ENCODE measurements at places on chromosomes 6 and 20. TPM values are rescaled to one million over a fixed set of nuclear protein-coding genes. Genes with fewer than 3 reads are reported as not detected.
A peak's percentile ranks its signal among the peaks of the same experiment; 100 is the strongest.

GRCh38 chr6:30720738-30721197 is 616 bp downstream of the TUBB start:
- peak; percentile 87 for DNase-seq

DNA sequence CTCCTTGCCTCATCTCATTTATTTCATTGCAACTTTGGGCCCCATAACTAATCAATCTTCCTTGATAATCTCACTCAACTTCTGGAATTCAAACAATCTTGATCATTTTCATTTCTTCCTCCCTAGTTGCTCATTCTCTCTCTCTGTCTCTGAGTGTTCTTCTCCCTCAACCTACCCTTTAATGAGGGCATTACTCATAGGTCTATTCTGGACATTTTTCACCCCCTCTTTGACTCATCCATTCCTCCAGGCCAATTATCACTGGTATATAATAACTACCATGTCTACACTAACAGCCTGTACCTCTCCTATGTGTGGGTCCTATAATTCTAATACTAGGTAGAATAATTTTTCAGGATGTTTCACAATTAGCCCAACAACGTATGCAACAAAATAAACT is 78.8 kb downstream of the COL21A1 start:
- DNase-seq = no peak

- DNase-seq = no peak
Measured at GRCh38 chr6:2719093-2719455, 31.6 kb downstream of the MYLK4 start.

- DNase-seq = peak; percentile 16
Measured at GRCh38 chr20:25285091-25285647, 37.3 kb downstream of the PYGB start.

- no peak for DNase-seq
Measured at GRCh38 chr20:23296841-23297701, 53.5 kb upstream of the NXT1 start.

DNA sequence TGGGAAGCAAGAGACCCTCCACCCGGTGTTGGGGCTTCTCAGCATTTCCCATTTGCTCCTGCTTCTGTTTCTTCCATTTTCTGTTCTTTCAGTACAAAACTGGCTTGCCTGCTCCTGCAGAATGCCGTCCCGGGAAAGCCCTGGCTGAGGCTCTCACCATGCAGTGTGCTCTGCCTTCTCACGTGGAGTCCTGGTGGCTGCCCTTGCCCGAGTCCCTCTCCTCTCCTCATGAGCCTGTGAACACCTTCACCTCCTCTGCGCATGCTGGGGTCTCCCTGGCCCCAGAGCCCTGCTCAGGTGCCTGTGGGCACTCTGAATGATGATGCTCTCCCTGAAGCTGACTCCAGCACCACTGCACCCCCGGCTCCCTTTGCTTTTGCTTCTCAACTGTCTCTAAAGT is 752.0 kb downstream of the QKI start:
- no peak for DNase-seq

- DNase-seq = no peak
Measured at GRCh38 chr20:18702736-18703135, 110.8 kb upstream of the SCP2D1 start.

DNA sequence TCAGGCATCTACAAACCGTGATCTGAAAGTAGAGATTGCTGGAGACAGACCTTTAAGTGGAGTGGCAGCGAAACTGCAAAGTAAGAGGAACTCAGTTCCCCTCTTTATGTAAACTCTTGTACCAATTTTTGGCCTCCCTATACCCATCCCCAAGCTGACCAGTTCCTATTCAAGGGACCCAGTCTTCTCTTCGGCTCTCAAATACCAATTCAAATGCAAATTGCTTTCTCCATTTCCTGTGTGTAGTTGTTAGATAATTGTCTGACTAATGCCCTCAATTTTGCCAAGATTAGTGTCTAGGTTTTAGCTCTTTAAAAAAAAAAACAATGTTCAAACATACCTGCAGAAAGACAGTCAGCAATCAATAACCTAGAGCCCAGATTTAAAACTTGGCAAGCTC is 150.9 kb downstream of the EYA4 start:
- no peak for DNase-seq

- no peak for DNase-seq
Measured at GRCh38 chr6:150517175-150517574, 82.5 kb upstream of the PLEKHG1 start.

GRCh38 chr20:34368547-34368946 is 5.5 kb downstream of the ITCH start:
- no peak for DNase-seq

PRL gene
- total RNA-seq = not detected

DNA sequence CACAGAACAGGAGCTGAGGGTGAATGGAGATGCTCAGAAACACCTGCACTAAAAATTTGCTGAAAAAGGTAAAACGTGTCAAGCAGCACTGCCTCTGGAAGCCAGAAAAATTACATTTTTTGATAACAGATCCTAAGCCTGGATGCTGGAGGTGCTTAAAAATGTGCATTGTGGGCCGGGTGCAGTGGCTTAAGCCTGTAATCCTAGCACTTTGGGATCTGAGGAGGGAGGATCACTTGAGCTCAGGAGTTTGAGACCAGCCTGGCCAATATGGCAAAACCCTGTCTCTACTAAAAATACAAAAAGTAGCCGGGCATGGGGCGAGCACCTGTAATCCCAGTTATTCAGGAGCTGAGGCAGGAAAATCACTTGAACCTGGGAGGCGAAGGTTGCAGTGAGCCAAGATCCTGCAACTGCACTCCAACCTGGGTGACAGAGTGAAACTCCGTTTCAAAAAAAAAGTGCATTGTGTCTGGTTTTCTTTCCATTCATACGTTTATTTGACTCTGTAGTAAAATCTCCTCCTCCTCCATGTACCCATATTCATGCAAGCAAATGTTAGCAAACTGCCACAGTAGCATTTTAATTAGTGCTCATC is 587 bp upstream of the BTN3A1 start:
- DNase-seq = no peak

FNDC11 gene
- total RNA-seq = not detected

GRCh38 chr6:56624046-56624727 is 18.5 kb downstream of the DST start:
- no peak for DNase-seq

HLA-DQA2 gene
- total RNA-seq = not detected

- DNase-seq = no peak
Measured at GRCh38 chr6:154432533-154433476, 76.2 kb upstream of the IPCEF1 start.

DNA sequence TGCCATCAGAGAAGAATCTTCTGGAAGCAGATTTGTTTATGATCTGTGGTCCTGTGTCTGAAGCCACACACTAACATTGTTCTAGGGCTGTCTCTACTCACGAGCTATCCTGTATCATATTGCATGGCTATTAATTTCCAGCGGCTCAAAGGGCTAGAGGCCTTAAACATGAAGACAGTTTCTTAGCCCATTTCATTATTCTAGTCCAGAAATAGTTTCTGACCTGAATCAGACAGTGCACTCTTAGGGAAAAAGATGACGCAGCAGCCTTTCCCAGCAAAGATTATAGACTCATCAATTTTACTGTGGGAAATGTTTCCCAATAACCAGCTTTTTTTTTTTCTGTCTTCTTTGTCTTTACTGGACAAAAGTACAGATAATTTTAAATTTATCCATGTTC is 105.3 kb upstream of the SUPT3H start:
- no peak for DNase-seq

- no peak for DNase-seq
Measured at GRCh38 chr6:51300510-51300909, 481.8 kb downstream of the TFAP2B start.

DNA sequence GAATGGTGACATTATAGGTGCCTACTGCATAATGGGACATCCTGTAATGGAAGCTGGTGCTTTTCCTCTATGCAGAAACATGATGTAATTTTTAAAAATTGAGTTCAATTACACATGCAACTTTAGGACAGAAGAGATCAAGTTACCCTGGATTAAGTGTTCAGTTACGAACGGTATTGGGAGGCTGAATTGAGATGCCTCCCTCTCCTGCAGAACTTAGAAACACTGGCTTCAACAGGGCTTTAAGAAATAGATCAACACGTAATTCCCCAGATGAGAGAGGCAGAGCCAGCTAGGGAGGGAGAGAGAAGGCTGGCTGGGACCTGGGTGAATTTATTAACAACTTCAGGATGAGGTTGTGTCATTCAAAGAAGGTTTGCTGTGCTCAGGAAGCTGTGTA is 232.8 kb downstream of the CDH26 start:
- DNase-seq = no peak

- no peak for DNase-seq
Measured at GRCh38 chr20:12331236-12331635, 413.5 kb downstream of the BTBD3 start.

DNA sequence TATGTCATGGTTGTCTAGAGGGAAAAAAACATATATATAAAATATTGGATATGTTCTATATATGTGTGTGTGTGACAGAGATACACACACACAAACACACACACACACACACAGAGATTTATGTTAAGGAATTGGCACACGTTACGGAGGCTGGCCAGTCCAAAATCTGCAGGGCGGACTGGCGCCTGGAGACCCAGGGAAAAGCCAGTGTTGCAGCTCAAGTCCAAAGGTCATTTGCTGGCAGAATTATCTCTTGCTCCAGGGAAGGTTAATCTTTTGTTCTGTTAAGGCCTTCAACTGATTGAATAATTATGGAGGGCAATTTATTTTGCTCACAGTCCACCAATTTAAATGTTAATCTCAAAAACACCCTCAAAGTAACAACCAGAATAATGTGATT is 37.5 kb upstream of the PDE7B start:
- no peak for DNase-seq

DEF6 gene
- 10.5 TPM for total RNA-seq

NKAIN4 gene
- total RNA-seq = 0.27 TPM

HSPA12B gene
- 2.3 TPM for total RNA-seq
